ENCODE measurements at places on chromosomes 6 and 20. TPM values are rescaled to one million over a fixed set of nuclear protein-coding genes. Genes with fewer than 3 reads are reported as not detected.

Gene PDRG1
- 10.4 TPM for total RNA-seq

Gene OR12D1
- total RNA-seq = not detected

Gene CNKSR3
- total RNA-seq = 4.2 TPM

Gene SASH1
- 49.1 TPM for total RNA-seq

Gene CDYL
- 40.4 TPM for total RNA-seq

Gene NCOA7
- 57.7 TPM for total RNA-seq

Gene TULP1
- total RNA-seq = not detected

Gene RHAG
- total RNA-seq = 0.92 TPM

Gene SIRT5
- 22.4 TPM for total RNA-seq

Gene BFSP1
- total RNA-seq = 2.5 TPM

Gene PAQR8
- 27.9 TPM for total RNA-seq

Gene IPCEF1
- 13.6 TPM for total RNA-seq

Gene ISM1
- 2.8 TPM for total RNA-seq

Gene CAGE1
- not detected for total RNA-seq

Gene ZBTB24
- total RNA-seq = 14.5 TPM

Gene REM1
- total RNA-seq = 0.23 TPM

Gene CST2
- total RNA-seq = not detected

Gene PTK7
- 34.8 TPM for total RNA-seq

Data from diencephalon (tissue), 1 donor.